Foreskin keratinocyte (primary cell): ENCODE measurements at places on chromosomes 1 and 21. TPM values are rescaled to one million over a fixed set of nuclear protein-coding genes. Genes with fewer than 3 reads are reported as not detected.

The PTPRC gene
- polyA plus RNA-seq: not detected in 2 replicates

The RNF186 gene
- not detected in 2 replicates for polyA plus RNA-seq

The MPZ gene
- 0.49 and 0.58 TPM in 2 replicates for polyA plus RNA-seq

The PLCH2 gene
- 78.0 and 89.4 TPM in 2 replicates for polyA plus RNA-seq

The SPATA46 gene
- polyA plus RNA-seq: not detected in 2 replicates

The LCE1B gene
- 0.54 and 0.68 TPM in 2 replicates for polyA plus RNA-seq

The EPHX1 gene
- polyA plus RNA-seq: 5.4 and 6.3 TPM in 2 replicates

The PKN2 gene
- 5.2 and 6.6 TPM in 2 replicates for polyA plus RNA-seq

The COL9A2 gene
- 26.6 and 48.6 TPM in 2 replicates for polyA plus RNA-seq

The NR0B2 gene
- polyA plus RNA-seq: not detected in 2 replicates

The TTLL10 gene
- 0.02 TPM in 1 of 2 replicates, not detected in the other for polyA plus RNA-seq

The C1QTNF12 gene
- 0.75 and 1.1 TPM in 2 replicates for polyA plus RNA-seq

The IFI16 gene
- 112 and 114 TPM in 2 replicates for polyA plus RNA-seq

The PRELP gene
- 0.04 and 0.07 TPM in 2 replicates for polyA plus RNA-seq

The MTX1 gene
- polyA plus RNA-seq: 92.6 and 97.3 TPM in 2 replicates

The PGBD5 gene
- polyA plus RNA-seq: 0.01 and 0.09 TPM in 2 replicates

The DMBX1 gene
- polyA plus RNA-seq: not detected in 2 replicates

The AMIGO1 gene
- 0.16 and 0.48 TPM in 2 replicates for polyA plus RNA-seq

The EXO1 gene
- 7.5 and 11.6 TPM in 2 replicates for polyA plus RNA-seq

The ARHGEF2 gene
- polyA plus RNA-seq: 24.4 and 25.5 TPM in 2 replicates

The CNIH4 gene
- polyA plus RNA-seq: 123 and 130 TPM in 2 replicates

The GNG4 gene
- 0.19 and 0.20 TPM in 2 replicates for polyA plus RNA-seq

The SLAMF6 gene
- polyA plus RNA-seq: not detected in 2 replicates

The OPTC gene
- polyA plus RNA-seq: not detected in 2 replicates

The SLC45A3 gene
- polyA plus RNA-seq: 3.9 and 4.4 TPM in 2 replicates

The IQGAP3 gene
- polyA plus RNA-seq: 7.8 and 11.3 TPM in 2 replicates

The CCDC181 gene
- polyA plus RNA-seq: 0.06 TPM in 1 of 2 replicates, not detected in the other

The OR2T11 gene
- polyA plus RNA-seq: not detected in 2 replicates

The NENF gene
- polyA plus RNA-seq: 113 and 114 TPM in 2 replicates

The GUCA2B gene
- polyA plus RNA-seq: not detected in 2 replicates

The CR1L gene
- polyA plus RNA-seq: not detected in 2 replicates

The ZBTB8A gene
- 2.3 TPM in 2 replicates for polyA plus RNA-seq

The ERO1B gene
- polyA plus RNA-seq: 0.78 and 0.87 TPM in 2 replicates
